ENCODE measurements at places on chromosomes 6 and 20.

GRCh38 chr6:491233-491632, 99.7 kb downstream of the IRF4 start:
- DNase-seq = no peak

GRCh38 chr6:155317186-155317585, 2.9 kb upstream of the TFB1M start:
- no peak for DNase-seq

- DNase-seq = peak; percentile 35
Measured at GRCh38 chr6:87151781-87152525, 3.4 kb upstream of the ZNF292 start.

GRCh38 chr6:7587631-7588100, 2.3 kb upstream of the SNRNP48 start:
- no peak for DNase-seq

GRCh38 chr20:51315390-51315789, 227.1 kb downstream of the NFATC2 start:
- DNase-seq = no peak

GRCh38 chr20:61173961-61174725, 77.9 kb upstream of the CDH4 start:
- DNase-seq = no peak

- DNase-seq = no peak
Measured at GRCh38 chr6:106141441-106142237, 55.5 kb downstream of the PRDM1 start.

DNA sequence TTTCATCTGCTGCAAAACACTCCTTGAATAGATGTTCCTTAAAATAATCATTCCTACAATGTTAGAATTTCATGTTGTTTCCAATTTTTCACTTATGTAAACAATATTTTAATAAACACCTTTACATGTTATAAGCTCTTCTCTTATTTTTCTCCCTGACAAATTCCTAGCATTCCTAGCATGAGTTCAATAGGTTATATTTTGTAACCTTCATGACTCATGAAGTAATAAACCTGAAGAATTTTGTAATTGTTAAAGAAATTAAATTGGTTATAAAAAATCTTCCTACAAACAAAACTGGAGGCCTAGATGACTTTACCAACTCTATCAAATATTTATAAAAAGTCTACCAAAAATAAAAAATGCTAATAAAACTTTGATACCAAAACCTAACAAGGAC, 66.3 kb downstream of the NT5E start:
- DNase-seq = no peak

- DNase-seq = no peak
Measured at GRCh38 chr6:170129691-170130171, 161.1 kb downstream of the DLL1 start.

DNA sequence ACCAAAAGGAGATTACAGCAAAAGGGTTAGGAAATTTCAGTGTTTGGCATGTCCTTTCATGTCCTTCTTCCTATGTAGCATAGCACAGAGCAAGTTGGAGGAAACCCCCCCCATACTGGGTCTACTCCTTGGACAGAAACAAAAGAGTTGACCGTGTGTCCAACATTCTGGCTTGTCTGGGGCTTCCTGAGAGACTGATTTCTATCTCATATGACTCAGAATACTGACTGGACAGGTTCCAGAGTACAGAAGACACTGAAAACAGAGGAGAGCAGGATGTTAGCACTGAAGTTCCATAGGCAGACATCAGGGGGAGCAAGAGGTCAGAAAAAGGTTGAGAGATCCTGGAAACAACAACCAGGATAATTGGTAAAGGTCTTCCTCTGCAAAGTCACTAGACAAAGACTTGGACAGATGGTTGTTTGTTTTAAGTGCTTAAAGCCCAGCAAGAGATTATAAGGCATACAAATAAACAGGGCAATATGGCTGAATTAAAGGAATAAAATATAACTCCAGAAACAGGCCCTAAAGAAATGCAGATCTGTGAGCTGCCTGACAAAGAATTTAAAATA, 48.4 kb downstream of the USP49 start:
- peak; percentile 41 for DNase-seq

DNA sequence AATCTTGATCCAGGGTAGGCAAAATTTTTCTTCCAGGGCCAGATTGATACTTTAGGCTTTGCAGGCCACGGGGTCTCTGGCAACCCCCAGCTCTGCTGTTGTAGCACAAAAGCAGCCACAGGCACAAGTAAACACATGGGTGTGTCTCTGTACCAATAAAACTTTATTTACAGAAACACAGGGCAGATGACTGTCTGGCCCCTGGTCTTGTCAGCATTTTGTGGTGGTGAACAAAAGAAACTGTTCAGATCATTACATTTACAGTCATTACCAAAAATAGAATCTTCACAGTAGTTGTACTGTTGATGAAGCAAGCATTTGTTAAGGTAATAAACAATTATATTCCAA, 45.0 kb upstream of the KIF25 start:
- no peak for DNase-seq

GRCh38 chr20:37567331-37567665, 39.6 kb upstream of the BLCAP start:
- no peak for DNase-seq

- no peak for DNase-seq
Measured at GRCh38 chr6:127637830-127638409, 60.9 kb downstream of the C6orf58 start.

DNA sequence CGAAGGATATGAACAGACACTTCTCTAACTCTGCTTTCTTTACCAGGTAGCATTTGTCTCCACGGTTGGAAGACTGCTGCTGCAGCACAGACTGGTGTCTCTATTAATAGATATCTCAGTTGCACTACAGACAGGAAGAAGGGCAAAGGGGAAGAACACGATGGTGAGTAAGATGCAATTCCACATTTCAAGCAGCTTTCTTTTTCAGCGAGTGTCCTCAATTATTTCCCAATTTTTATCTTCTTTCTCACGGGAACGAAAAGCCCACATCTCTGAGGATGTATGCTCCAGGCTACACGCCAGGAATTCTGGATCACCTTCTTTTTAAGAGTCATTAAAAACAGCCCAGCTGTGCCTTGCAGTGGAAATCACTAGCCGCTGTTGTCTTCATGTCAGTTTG, 311.6 kb upstream of the ECI2 start:
- DNase-seq = no peak

DNA sequence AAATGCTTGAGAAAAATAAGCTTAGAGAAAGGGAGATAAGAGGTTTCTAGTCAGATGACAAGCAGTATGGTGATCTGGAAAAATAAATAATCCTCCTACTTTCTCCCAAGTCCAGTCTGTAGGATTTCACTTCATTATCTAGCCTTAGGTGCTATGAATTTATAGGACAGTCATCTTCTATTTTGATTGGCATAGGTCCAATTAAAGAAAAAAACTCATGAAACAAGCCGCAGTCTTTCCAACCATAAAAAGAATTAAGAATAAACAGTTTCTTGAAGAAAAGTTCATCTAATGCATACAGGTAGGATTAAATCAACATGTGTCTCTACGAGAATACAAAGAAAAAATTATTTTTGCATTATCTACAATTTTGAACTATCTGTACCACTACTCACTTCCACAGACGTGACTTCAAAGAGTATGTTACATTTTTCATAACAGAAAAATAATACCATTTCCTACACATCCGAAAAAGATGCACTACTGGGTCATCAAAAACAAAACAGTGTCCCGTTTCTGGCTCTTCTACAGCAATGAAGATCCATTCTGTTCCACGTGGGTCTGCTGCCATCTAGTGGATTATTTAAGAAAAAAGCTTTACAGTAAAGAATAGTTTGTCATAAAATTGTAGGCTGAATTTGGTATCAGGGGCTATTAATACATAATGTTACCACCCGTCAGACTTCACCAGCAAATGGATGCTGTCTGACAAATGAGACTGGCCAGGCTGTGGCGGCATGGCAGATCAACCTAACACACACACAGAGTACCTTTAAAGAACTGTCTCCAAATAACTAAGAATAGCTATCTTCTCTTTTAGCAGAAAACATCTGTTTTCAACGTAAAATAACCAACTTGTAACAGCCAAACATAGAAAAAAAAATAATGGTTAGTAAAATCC, 28.9 kb downstream of the STX7 start:
- peak; percentile 14 for DNase-seq

GRCh38 chr6:64013011-64013410, 377.4 kb downstream of the PHF3 start:
- no peak for DNase-seq

DNA sequence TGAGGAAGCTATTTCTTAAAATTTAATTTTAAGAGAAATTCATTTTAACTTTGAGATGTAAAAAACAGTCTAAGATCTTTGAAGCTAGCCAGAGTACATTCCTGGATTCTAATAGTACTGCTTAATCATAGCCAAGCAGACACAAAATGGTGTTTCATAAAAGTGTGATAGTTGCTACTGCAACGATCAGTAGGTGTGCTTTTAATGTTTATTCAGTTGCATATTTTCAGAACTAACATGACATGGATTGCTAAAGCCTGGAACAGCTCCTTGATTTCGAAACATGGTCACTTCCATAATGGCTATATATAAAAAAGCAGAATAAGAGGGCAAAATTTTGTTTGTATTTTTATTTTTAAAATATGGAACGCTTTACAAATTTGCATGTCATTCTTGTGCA, 35.5 kb downstream of the SESN1 start:
- peak; percentile 42 for DNase-seq

DNA sequence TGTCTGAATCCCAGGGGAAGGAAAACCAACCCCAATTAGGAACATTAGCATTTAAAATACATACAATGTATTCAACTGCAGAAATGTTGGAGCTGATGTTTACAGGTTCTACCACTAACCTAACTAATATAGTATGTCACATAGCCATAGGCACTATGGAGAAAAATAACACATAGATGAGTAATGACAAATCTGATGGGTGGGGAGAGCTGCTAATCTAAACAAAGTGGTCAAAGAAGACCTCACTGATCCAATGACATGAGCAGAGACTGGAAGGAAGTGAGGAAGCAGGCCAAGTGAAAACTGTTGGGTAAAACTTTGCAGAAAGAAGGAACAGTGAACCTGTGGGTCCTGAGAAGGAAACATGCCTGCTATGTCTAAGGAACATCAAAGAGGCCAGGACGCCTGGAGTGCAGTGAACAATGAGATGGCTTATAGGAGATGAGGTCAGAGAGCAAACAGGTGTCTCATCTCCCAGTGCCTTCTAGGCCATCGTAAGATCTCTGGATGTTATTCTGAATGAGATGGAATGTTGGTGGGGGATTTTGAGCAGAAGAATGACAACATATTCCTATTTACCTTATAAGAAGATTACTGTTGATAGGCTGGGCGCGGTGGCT, 135.7 kb downstream of the ALDH8A1 start:
- no peak for DNase-seq

DNA sequence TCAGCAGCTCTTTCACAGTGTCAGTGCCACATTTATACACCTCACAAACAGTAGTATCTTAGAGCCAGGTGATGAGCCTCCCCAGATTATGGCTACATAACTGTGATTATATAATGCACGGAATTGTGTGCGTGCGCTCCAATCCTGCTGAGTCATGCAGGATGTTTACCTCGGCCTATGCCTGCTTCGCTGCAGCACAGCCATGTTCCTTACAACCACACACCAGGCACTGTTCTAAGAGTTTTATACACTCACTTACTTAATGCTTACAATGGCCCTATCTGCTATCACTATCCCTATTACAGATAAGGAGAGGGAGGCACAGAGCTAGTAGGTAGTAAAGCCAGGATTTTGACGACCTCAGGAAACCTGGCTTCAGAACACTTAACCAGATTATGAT, 7.3 kb downstream of the ZKSCAN3 start:
- no peak for DNase-seq

DNA sequence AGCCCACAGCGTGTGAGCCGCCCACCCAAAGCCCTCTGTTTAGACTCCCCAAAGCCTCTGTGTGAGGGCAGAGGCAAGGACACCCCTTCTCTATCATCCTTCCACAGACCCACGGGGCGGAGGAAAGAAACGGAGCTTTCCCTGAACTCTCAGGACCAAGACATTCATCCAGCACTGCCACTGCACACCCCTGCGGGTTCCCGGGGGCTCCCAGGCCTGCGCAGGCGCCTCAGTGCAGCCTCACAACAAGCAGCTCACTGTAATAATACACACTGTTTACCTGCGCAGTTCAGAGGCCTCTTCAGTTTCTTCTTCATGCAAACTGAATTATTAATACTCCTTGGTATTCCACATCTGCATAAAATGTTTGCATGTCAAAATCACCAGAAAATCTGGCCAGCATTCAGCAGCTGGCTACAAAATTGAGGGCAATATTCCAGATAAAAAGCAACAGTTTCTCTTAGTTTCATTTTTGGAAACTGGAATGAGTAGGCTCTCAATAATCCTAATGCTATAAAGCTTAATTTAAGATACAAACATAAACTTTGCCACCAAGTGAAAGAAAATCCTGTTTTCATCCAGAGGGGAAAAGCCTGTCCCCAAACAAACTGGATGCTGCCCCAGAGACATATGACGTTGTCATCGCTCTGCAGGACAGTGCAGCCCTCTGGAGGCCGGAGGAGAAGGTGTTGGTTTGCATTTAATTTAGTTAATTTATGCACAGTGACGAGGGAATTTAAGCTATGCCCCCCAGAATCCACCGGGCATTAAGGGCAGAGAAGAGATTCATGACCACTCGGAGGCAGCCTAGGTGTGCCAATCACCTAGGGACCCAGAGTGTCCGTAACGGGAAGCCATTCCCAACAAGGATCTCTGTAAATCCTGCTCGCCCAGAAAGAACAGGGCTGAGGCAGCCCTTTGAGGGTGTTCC, 45.3 kb downstream of the NINL start:
- no peak for DNase-seq

- DNase-seq = no peak
Measured at GRCh38 chr6:127298475-127298874, 31.8 kb downstream of the RNF146 start.

DNA sequence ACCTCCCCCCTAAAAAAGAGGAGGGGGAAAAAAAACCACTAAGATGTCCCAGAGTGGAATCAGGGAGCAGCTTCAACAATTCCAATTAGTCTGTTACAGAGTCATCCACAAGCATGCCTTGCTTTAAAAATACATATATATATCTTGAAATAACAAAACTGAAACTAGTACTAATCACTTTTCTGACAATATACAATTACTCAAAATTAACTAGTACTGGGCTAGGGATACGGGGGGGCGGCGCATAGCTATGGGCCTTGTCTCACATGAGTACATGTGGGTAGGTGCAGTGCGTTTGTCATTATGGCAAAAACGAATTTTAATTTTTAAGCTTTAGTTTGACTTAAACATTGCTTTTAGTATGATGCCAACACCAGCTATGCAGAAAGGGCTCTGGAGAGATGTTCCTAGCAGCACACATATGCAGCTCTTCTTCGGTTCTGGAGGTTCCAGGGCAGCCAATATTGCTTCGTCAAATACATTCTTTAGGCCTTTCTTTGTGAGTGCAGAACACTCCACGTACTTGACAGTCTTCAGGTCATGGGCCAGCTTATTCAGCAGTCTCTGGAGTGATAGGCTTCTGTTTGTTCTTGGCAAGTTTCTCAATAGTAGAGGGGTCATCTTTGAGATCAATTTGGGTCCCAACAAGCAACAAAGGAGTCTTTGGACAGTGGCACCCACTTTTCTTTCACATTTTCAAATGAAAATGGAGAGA, 38.8 kb downstream of the ITCH start:
- DNase-seq = no peak

All from GF-D8 (cell line).